ENCODE measurements at places on chromosomes 13 and 19.

GRCh38 chr13:48486836-48487235 is 46.0 kb downstream of the RCBTB2 start:
- DNase-seq: no peak

- DNase-seq: no peak
These were observed 1038.3 kb upstream of the SPRY2 start for GRCh38 chr13:81379183-81379582.

GRCh38 chr19:18292462-18292809 is 11.0 kb upstream of the JUND start:
- peak; percentile 47 for DNase-seq

DNA sequence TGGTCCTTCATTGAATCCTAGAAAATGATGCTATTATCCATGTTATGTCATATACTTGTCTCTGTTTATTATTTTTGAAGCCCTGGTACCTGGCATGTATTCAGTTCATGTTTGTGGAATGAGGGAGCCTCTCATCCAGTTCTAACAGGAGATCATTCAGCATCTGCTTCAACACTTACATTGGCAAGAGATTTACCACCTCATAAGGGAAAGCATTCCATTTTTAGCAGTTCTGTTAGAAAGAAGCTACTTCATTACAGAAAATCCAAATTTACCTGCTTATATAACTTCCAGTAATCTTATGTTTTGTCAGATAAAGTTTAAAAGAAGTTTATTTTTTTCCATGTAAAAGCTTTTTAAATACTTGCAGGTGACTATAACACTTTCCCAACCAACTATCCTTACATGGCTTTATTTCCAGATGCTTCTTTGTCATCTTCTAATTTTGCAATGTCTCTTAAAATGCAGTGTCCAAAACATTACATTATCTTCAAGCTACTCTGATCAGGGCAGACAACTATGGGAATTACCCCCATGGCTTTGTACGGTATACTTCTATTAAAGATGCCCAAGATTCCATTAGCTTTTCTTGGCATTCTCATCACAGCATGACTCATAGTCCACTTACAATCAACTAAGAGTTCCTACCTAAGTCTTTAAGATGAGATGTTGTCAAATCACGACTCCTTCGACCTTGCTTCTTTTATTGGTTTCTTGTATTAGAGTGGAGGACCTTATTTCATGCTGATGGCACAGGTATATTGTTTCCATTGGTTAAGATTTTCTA is 262.1 kb downstream of the PCDH9 start:
- no peak for DNase-seq

- peak; percentile 99 for DNase-seq
These were observed 1.5 kb downstream of the CLEC11A start for GRCh38 chr19:50724522-50725217.

DNA sequence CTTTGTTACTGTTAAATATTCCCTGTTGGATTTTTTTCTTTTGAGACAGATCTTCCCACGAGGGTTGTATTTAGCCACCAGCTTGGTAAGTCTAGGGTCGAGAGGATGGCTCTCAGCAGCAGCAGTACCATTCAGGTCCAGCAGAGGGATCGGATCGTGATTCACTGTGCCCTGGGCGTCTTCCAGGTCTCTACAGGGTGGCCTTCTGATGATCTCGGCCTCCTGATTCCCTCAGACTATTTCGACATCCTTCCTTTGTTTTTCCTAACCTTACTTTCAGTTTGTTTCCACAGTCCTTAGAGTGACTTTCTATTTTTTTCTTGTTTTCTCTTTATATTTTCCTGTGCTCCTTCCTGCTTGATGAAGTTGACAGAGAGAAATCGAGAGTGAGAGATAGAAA is 1436.9 kb downstream of the UQCRFS1 start:
- no peak for DNase-seq

DNA sequence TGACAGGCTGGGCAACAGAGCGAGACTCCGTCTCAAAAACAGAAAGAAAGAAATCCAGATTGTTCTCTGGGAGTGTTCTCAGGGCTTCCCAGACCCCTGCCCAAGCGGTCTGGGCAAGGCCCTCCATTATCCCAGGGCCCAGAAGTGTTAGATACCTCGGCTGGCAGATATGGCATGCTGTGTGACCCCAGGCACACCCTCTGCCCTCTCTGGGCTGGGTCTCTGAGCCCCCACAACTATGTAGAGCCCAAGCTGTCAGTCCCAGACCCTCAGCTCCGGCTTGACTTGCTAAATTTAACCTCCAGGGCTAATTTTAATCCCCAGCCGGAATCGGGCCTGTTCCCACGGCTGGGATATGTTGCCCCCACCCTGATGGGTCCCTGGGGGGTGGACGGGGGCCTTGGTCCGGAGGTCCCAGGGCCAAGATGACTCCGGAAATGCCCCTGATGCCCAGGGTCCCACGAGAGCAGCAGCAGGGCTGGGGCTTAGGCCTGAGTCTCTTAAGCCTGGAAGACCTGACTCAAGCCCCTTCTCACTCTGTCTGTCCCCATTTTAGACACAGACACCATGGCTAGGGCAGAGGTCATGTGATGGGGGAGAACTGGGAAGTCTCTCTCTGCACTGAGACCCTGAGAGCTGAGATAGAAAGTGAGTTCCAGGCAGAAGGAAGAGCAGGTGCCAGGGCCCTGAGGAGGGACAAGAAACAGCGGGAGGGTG is 14.5 kb upstream of the TMEM161A start:
- DNase-seq: no peak

DNA sequence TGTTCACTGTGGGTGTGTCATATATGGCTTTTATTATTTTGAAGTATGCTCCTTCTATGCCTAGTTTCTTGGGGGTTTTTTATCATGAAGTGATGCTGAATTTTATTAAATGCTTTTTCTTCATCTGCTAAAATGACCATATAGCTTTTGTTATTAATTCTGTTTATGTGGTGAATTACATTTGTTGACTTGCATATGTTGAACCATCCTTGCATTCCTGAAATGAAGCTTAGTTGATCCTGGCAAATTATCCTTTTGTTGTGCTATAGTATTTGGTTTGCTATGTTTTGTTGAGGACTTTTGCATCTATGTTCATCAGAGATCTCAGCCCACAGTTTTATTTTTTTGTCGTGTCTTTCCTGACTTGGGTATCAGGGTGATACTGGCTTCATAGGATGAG is 12.1 kb downstream of the GPC6 start:
- no peak for DNase-seq

DNA sequence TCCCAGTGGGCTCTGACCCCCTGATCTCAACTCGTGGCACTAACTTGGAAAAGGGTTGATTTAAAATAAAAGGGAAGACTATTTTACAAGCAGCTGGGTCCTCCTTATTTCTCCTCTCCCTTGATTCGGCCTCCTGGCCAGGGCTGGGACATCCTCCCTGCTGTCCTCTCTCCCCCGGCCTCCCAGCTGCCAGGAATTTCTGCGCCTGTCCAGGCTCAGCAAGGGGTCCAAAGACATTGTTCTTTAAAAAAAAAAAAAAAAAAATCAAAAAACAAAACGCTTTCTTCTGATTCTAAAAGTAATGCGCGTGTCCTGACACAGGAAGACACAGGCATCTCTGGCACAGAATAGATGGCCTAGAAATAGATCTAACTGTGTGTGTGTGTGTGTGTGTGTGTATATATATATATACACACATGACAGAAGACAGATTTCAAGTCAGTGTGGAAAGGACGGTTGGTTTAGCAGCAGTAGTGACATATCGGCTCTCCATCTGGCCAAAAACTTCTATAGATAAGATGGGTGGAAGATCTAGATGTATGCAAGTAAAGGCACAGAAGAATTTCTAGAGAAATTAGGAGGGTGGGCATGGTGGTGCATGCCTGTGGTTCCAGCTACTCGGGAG is 12.3 kb upstream of the LENG8 start:
- no peak for DNase-seq

DNA sequence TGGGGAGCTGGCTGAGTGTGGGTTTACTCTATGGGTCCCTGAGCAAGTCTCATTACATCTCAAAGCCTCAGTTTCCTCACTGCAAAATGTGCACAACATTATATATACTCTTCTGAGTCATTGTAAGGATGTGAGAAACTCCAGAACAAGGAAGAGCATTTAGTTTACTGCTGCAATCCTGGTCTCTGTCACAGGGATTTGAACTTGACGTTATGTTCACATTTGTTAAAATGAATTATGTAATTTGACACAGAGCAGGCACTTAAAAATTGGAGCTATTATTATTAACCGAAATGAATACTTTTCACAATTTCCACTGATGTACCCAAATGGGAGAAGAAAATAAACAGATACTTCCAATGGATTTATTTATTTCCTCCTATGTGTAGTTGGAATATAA is 101.0 kb downstream of the STARD13 start:
- DNase-seq: no peak

DNA sequence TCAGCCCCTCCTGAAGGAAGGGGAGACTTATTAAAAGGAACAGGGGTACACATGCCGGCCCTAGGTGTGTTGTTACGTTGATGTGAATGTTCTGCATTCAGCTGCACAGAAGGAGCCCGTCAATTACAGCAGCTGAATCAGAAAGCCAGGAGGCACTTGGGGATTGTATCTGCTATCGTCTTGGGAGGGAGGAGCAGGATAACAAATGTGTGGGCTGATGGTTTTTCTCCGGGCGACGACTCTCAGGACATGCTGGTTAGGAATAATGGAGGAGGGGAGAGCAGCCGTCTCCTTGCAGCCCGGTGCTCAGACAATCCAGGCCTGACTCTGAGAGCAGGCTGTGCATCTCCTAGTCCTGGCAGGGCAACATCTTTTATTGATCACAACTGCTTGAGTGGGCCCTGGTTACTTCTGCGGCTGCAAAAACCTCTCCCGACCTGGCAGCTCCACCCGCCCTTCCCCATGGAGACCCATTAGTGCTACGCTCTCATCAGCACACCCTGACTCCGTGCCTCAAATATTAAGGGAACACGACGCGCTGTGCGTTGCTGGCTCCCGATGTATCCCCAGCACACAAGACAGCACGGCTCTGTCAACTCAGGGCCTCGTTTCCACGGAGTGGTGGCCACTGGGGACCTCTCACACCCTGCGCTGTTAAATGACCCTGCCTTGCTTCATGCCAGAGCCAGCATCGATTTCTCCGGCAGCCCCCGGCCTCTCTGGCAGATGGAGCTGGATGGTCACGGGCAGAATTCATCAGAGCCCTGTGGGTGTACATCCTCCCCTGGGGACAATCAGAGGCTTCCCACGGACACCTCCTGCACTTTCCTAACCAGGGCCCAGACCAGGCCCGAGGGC is 25.3 kb downstream of the PEPD start:
- DNase-seq: no peak

DNA sequence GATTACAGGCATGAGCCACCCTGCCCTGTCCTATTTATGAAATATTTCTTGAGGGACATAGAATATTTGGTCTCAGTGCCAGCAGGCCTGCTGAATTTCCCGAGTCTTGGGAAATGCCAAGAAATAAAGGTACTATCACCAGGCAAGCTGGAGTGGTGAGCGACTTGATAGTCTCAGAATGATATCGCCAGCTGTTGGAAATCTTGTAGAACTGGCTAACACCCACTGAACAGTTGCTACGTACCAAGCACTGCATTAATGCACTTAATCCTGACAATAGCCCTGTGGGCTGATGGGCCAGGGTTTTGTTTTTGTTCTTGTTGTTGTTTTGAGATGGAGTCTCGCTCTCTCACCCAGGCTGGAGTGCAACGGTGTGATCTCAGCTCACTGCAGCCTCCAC is 42.2 kb upstream of the MRI1 start:
- DNase-seq: no peak

DNA sequence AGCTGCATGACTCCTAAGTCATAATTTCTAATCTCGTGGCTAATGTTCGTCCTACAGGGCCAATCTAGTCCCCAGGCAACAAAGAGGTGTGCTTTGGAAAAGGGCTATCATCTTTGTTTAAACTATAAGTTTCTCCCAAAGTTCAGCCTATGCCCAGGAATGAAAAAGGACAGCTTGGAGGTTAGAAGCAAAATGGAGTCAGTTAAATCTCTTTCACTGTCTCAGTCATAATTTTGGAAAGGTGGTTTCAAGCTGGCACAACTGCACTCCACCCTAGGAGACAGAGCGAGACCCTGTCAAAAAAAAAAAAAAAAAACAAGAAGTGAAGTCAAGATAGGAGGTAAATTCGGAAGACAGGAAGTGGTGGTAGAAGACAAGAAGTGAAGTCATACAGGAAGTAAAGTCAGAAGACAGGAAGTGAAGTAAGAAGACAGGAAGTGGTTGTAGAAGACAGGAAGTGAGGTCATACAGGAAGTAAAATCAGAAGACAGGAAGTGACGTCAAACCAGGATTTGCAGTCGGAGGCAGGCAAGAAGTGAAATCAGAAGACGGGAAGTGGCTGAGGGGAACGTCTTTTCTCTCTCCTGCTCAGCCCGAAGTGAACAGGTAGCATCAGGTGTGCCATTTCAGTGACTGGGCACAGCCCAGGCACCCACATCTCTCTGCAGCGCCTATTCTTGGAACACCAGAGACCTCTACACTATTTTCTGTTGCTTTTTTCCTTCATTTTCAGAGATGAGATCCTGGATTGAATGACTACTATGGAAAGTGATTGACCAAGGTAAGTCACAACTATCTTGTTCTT is 32.2 kb downstream of the GP6 start:
- DNase-seq: peak; percentile 76

DNA sequence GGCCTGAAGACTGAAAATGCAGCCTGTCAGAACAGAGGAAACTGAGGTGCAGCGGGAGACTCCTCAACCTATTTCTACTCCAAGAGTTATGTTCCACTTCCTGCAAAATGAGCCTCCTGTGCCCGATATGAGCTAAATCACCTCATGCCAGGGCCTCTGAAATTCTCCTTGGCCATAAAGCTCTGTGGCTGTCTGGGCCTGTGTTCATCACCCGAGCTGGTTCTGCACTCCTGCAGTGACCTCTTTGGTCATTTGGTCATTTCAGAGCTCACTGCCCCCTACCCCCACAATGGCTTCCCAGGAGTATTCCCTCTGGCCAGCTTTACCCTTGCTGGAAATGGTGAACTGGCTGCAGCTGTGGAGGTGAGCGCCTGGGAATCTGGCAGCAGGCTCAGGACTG is 51.7 kb upstream of the SERPINE3 start:
- no peak for DNase-seq

DNA sequence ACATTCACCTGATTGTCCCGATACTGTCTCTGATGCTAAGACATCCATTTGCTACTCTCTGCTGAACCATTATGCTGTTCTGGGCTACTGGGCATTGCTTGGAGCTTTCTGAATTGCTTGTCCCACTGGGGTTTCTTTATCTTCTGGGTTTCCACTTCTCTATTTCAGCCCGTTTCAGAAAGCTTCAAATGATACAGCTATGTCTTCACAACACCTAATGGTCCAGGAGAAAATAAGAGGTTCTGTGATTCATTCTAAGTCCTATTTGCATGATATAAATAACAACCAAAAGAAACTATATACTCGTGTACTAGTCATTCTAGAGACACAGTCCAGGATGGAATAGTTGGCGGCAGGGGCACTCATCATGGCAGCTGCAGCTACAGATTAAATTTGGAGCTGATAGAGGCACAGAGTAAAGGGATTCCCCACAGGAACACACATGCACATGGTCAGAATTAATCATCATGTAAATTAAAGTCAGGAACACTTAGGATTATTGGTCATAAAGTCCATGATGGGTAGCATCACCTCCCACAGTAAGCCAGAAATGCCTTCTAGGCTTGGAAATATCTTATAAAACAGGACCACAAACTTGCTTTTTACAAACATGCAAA is 33.3 kb upstream of the SCEL start:
- no peak for DNase-seq

Data from activated CD4-positive, alpha-beta T cell treated with anti-CD3 and anti-CD28 coated beads, Interleukin-2, amount 10 ng/mL, durations not matched to agents 7 days and 5 days (primary cell).